ENCODE measurements at places on chromosomes 3 and 15.

GRCh38 chr3:484341-484740 lies 287.8 kb downstream of the CHL1 start:
- no peak for DNase-seq

GRCh38 chr3:18585004-18585968 lies 160.1 kb upstream of the SATB1 start:
- DNase-seq = no peak

DNA sequence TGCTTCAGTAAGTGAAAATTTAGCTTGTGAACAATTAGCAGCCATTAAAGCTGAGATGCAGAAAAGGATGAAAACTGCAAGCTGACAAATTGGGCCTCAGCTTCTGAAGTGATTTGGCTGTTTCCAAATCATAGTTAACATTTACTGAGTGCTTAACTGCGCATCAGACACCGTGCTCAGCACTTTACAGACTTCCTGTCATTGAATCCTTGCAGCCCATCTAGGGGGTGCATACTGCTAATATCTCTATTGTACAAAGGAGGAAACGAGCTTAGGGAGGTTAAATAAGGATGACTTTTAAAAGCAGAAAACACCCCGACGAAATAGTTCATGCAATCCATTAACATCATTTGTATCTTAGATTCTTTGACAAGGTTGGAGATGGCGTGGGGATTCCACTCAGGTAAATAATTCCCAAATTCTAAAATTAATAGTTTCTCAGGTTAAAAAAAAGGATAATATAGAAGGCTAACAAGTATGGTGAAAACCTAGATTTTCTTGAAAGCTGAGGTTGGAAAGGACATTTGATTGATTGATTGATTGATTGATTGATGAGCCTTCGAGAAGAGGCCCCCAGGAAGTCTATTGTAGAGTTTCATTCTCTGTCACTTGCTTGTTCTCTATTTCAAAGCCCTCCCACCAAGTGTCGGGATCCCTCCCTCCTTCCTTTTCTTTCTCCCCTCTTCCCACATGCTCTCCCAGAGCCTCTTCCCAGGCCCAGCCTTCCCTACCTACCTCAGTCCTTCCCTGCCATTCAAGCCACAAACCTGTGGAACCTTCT lies 23.5 kb upstream of the EPHB3 start:
- no peak for DNase-seq

GRCh38 chr15:41928100-41928499 lies 34.2 kb upstream of the SPTBN5 start:
- DNase-seq = no peak

GRCh38 chr3:43854916-43855315 lies 164.2 kb downstream of the ABHD5 start:
- DNase-seq = no peak

DNA sequence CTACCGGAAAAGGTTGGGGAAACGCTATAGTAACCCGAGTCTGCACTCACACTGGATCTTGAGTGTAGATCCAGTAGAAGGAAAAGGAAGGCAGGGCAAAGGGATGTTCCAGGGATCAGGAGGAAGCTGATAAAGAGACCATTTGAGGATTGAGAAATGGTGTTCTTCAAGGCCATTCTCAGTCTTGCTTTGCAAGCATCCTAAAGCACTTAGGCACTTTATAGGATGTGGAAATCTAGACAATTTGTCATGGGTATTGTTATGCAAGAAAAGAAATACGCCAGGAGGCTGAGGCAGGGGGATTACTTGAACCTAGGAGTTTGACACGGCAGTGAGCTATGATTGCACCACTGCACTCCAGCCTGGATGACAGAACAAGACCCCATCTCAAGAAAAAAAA lies 13.2 kb upstream of the SCAMP5 start:
- DNase-seq = no peak

DNA sequence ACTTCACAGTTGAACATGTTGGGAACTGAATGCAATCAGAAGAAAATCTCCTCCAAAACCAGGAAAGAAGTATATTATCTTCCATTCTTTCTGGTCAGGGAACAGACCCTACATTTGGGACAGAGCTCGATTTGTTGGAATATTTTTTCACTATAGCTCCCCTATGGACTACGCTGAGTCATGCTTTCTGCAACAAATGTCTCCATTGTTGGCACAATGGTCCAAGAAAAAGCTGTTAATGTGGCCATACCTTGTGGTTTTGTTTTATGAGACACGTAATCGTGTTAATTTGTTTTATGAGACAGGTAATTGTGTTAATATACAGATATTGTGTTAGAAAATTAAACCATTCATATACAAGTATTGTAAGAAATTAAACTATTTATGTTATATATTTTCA lies 101.4 kb downstream of the TGFBR2 start:
- DNase-seq = no peak

DNA sequence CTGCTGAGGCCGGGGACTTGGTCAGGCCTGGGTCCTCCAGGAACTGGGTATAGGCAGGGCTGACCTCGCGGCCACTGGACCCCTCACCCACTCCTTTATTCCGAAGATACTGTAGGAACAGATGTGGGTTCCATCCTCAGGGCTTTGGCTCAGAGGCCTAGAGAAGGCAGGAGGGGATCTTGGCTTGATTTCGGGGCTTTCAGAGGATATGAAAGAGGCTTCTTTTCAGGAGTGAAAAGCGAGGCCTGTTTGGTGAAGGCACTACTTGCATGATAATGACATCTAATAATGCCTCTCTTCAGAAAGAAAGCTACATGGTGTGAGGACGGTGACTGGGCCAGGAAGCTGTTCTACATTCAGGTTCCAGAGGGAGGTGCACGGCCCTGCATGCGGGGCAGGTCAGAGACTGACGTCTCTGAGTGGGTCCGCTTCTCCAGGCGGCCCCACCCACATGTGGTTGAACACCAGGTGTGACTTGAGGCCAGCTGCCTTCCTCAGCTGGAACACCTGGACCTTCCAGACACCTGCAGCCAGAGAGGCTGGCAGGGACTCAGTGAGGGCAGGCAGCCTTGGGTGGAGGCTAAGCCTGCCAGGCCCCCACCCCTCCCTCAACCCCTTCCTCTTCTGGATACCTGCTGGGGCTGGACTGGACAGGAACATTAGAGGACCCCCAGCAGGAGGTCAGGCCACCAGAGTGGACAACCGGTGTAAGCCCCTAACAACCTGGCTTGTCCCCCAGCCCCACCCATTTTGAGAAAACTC lies 31.1 kb upstream of the HHATL start:
- no peak for DNase-seq

DNA sequence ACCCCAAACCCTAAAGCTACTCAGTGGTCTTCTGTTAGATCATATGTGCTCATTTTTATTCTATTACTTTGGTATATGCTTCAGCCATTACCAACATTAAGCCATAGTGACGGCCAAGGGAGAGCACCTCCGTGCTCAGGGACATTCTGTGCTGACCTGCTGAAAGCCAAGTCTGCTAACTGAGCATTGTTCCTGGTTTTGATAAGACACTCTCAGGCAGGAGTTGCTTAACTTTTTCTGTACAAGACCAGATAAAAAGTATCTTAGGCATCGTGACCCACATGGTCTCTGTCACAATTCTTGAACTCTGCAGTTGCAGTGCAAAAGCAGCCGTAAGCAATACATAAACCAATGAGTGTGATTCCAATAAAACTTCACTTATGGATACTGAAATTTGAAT lies 100.6 kb downstream of the KLHL25 start:
- DNase-seq = no peak

DNA sequence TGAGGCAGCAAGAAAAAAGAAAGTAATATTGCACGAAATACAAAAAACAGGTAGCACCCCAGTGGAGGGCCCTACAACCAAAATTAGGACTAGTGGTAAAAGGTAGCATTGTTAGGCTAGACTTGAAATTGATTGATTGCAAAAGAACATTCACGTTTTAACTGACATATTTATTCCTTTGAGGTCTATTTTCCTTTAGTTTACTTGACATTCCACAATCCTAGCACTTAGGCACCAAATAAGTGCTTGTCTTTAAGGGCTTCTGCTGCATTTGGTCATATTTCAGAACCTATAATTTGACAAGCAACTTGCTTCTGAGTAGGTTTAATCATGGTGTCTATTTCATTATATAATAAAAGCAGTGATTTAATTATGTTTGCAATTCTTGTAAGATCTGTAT lies 642.7 kb upstream of the AGTR1 start:
- no peak for DNase-seq

DNA sequence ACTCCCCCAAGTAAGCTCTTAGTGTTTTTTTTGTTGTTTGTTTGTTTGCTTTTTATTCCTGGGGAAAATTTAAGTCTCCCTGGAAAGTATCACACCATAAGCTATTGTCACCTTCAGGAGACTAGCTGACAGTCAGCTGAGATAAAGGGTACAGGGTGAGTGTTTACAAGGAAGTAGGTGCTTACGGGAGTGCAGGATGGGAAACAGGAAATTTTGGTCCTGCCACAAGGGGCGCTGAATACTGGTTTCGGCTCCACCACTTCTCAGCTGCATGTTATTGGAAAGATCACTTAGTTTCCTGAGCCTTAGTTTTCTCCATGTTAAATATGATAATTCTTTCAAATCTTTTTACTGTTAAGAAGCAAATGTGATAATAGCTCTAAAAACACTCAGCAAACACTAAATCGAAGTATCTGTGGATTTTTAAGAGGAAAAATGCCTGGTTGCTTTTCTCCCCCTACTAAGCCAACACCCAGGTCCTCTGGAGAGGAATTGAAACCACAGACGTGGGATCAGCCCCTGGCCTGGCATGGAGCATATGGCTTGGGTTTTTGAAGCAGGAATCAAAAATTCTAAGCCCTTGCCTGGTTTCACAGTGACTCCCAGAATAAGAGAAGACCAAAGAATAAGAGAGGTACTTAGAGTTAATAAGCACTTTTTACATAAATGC lies 90.7 kb downstream of the SCN11A start:
- DNase-seq = no peak

- no peak for DNase-seq
Measured at GRCh38 chr3:58429657-58430056, 4.0 kb downstream of the PDHB start.

DNA sequence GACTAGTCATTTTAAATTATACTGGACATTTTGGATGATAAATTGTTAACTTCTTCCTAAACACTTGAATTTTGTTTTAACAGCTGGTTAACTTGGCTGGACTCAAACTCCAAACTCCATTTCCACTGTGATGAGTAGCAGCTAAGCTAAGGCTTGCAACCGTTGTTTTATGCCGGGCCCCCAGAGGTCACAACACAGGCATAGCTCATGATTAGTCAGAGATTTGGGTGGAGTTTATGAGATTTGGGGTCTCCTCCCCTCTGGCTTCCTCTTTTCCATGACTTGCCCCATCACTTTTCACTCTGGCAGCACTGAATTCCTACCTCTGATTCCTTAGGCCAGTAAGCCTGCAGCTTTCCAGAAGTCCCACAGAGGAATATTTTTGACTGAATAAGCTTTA lies 12.8 kb downstream of the THAP10 start:
- no peak for DNase-seq

- no peak for DNase-seq
Measured at GRCh38 chr3:52268036-52268435, 10.4 kb downstream of the WDR82 start.

Data from activated effector memory CD4-positive, alpha-beta T cell treated with Interleukin-2 at 50 U/mL for 16 hours (primary cell).